ENCODE measurements at places on chromosomes 1 and 21.

DNA sequence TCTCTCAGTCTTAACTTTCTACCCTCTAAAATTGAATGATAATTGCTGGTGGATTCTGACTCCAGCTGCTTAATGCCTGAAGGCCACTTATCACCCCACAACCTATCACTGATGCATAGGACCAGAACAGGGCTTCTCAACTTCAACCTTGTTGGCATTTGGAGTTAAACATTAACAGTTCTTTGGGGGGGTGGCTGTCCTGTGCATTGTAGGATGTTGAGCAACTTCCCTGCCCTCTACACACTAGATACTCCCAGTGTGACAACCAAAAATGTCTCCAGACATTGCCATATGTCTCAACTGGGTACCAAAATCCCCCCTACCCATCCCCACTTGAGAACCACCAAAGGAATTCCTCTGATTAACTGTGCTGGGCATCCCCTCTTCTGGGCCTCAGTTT is 275.4 kb upstream of the TMEM51 start:
- DNase-seq = no peak

DNA sequence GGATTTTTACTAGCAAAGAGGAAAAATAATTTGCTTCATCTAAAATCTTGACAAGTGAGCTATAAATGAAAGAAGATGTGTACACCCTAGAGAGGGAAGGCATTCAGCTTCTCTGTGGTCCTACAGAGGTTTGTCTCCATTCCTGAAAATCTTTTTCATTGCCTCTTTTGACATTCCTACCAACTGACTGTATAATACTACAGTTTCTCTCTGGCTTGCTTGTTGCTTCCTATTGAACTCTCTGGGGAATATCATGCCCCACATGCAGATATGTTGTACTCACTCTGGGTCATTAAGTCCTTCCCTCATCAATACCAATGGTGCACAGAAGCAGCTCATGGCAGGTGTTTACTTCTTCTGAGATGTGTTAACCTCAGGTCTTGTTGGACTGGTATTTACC is 371.2 kb upstream of the PLXNA2 start:
- no peak for DNase-seq

GRCh38 chr1:59291561-59291960 is 5.3 kb upstream of the FGGY start:
- DNase-seq = no peak

DNA sequence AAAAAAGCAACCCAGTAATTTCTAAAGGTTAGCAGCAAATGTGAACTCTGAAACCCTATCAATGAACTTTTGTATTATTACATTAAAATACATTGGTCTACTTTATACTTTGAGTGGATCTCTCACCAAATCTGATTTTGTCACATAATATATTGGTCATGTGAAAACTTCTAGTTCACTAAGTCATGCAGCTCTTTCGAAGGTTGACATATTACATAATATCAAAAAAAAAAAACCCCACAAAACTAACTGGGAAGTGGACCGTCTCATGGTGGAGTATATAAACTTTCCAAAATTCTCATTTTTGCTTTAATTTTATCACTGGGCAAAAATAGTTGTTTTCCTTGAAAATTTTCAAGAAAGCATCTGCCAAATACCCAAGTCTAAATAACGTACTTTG is 50.4 kb downstream of the GATAD2B start:
- no peak for DNase-seq

DNA sequence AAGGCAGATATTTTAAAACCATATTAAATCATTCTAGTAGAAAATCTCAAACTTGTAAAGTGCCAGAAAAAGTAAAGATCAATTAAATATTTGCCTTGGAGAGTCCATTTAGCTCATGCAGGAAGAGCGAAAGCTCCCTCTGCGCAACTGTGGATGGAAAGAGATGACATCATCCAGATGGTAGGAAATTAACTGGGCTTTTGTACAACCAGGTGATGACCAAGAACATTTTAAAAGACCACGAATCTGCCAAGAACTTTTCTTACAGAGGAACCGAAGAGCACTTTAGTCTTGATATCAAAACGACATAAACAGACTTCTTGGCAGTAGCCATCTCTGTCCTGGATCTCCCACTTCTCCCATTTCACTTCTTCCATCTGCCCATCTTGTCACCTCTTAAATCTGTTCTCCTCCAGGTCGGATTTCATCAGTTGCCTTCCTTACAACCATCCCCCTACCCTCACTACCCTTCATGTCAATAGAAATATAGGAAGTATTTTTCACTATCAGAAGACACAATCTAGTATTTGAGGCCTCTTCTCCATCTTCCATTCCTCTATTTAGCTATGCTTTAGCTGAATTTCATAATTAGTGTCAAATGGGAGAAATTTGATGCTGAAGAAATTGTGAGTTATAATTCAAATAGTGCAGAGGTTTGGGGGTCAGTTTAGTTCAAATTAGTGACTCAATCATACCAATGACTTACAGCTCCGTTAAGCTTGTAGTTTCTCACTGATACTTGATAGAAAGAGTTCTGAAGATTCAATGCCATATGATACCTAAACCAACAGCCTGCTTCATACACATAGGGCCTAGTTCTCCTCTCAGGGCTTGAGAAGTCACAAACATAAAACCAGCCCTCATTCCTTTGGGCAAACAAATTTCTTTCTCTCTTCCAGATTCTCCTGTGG is 22.0 kb upstream of the DNASE2B start:
- no peak for DNase-seq

- no peak for DNase-seq
These were observed 335.1 kb downstream of the LTN1 start for GRCh38 chr21:28657566-28657965.
